Sigmoid colon (tissue), 7 donors: ENCODE measurements at places on chromosomes 13 and 19. TPM values are rescaled to one million over a fixed set of nuclear protein-coding genes. Genes with fewer than 3 reads are reported as not detected.

DNA sequence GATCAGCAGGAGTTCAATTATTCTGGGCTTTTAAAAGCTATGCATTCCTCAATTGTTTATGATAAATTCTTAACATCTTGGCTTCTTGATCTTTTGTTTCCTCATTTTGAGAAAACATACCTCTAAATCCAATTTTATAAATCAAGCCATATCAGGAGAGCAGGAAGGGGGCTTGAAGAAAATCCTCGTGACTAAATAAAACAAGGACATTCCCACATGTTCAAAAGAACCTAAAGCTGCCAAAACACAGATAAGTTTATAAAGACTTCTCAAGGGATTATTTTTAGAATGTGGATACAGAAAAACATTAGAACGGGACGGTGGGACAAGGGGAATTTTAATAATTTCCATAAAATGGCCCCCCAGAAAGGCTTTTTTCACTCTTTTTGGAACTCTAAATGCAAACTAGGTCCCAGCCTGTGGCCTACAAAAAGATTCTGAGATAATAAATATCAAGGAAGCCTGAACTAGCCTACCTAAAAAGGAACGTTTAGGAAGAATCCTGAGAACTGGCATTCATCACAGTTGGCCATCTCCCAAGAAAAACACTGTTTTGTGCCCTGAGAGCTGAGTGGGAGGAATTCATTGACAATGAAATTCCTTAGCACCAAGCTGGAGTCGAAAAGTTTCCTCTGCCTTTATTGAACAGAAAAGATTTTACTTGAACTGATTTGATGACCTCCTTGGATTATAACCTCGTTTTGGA lies 30.1 kb downstream of the ZAR1L start:
- no peaks in the 10 kb centered on the region for H3K27me3 ChIP-seq
- H3K4me1 ChIP-seq: peaks cover 45% of the 10 kb centered on the region
- no peak overlapping the region for H3K4me3 ChIP-seq

DNA sequence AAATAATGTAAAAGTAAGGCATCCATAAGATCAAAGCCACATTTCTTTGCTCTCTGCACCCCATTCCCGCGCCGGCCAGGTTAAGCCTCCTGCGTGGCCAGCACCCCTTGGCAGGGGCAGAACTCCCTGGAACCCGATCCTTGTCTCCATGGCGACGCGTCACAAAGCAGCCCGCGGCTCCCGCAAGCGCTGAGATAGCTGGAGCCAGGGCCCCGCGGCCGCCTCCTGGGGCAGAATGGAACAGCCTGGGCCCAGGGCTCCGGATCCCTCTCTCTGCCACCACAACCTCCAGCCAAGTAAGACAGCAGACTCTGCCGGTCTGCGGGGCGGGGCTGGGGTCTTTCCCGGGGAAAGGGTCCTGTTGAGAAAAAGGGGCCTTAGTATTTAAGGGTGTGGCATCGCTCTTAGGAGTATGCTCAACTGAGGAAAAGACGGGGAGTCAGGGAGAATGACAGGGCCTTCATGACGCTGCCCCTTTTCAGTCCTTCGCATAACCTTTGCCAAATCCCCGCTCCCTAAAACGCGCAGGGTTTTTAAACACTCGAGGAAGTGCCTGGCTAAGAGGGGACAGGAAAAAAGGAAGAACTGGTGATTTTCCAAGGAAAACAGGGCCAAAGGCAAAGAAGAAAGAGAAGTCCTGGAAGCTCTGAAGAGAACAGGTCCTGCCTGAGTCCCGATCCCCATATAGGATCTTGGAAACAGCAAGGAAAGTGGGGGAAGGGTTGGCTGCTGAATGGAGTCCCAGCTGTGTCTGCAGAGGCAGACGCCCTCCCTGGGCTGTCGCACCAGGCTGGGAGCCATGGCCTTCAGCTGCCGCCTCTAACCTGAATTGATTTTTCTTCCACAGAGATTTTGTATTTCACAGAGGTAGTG lies at the start of gene TEX26:
TEX26 (plus strand) TSS at position 176 of the 873 bp plus-strand sequence; CDS start at position 236, 60 bp downstream.
- H3K27ac ChIP-seq: no peak within 1 kb of the TSS
- no peaks in the 10 kb centered on the region for H3K27me3 ChIP-seq
- H3K4me1 ChIP-seq: no peaks in the 10 kb centered on the region
- H3K4me3 ChIP-seq: peak within 1 kb of the TSS; percentile 6
- no peak for DNase-seq
- no peaks in the 10 kb centered on the region for H3K36me3 ChIP-seq

DNA sequence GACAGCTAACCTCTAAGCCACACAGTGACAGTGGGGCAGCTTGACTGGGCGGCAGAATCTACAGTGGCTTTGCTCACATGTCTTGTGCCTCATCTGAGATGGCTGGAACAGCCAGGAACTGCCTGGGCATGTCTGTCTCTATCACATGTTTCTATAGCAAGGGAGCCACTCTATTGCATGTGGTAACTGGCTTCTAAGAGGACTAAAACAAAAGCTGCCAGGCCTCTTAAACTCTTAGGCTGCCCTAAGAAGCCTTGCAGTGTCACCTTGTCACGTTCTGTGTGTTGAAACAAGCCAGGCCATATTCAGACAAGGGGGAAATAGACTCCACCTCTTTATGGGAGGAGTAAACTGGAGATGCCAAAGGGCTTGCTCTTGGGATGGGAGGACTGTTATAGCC lies 122.9 kb upstream of the MAB21L1 start:
- H3K4me1 ChIP-seq: peaks cover 15% of the 10 kb centered on the region
- no peaks in the 10 kb centered on the region for H3K27me3 ChIP-seq
- no peak for DNase-seq
- no peaks in the 10 kb centered on the region for H3K36me3 ChIP-seq
- peak overlapping the region; percentile 10 for H3K27ac ChIP-seq
- no peak overlapping the region for H3K4me3 ChIP-seq

- H3K27ac ChIP-seq: peak overlapping the region; percentile 52
- no peak for DNase-seq
- no peak overlapping the region for H3K4me3 ChIP-seq
- H3K4me1 ChIP-seq: peaks cover 30% of the 10 kb centered on the region
These were observed 2.7 kb downstream of the ALDH16A1 start for GRCh38 chr19:49455773-49456172.

DNA sequence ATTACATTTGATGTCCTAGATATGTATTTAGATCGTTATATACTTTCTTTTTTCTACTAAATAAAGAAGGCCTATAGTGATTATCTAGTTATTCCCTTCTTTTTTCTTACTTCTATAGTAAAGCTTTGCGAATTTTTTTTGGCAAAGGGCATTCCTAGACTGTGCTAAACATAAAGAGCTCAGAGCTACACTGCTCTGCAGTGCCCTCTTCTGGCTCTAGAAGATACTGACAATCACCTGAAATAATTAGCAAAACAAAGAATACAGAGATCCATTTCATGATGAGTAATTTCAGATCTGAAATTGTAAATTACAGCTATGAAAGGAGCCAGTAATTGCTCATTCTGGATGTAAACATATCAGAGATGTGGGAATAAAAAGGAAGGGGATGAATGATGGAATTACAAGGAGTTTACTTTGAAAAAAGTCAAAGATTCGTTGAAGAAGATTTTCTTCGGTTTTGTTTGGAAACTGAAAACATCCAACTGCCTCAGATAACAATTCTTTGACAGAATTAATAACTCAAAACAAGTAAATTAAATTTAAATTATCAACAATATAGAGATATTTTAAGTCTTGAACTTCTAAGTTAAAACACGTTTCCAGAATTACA lies 288.5 kb downstream of the NALCN start:
- H3K27me3 ChIP-seq: no peaks in the 10 kb centered on the region
- H3K4me1 ChIP-seq: no peaks in the 10 kb centered on the region
- no peak overlapping the region for H3K4me3 ChIP-seq
- H3K27ac ChIP-seq: no peak overlapping the region
- no peaks in the 10 kb centered on the region for H3K36me3 ChIP-seq

ZNF615 gene
- total RNA-seq: 26.1 TPM

TGFBR3L gene
- total RNA-seq: not detected

TNNT1 gene
- not detected for total RNA-seq
